ENCODE measurements at places on chromosomes 4 and X.
A peak's percentile ranks its signal among the peaks of the same experiment; 100 is the strongest.

- DNase-seq: no peak
Observed at GRCh38 chr4:150115851-150116250, 37.6 kb downstream of the DCLK2 start.

DNA sequence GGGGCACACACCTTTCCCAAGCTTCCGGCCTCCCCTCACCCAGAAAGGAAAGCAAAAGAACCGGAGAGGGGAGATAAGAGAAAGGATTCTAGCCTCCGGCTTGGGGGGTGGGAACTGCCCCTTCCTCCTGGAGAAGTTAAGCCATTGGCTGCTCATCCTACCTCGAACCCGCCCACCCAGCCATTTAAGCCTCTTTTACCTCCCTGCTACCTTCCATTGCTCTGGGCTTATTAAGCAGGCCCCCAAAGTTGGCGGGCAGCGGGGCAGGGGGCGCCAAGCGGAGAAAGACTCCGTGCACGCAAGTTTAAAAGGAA lies 2.3 kb downstream of the MAML3 start:
- no peak for DNase-seq

DNA sequence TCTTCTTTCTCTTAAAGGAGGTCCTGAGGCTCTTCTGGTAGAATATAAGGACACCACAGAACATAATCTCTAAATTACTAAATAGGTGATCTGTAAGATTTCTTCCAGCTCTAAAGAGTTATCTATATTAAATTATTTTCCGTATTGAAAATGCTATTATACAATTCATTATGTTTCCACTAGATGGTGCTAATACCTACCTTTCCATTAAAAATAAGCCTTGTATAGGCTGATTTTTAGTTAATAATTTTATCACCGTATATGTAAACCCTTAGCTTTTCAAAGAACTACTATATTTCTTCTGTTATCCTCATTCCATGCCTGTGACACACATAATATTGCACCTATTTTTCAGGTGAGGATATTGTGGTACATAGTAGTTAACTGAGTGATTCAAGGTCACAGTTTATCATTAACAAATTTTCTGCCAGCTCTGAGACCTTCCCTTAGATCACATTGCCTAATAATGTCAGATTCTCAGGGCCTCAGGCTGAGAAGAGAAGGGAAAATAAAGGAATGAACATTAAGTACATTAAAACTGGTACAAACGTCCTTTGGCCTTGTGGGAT lies 138.8 kb downstream of the TEX11 start:
- no peak for DNase-seq

DNA sequence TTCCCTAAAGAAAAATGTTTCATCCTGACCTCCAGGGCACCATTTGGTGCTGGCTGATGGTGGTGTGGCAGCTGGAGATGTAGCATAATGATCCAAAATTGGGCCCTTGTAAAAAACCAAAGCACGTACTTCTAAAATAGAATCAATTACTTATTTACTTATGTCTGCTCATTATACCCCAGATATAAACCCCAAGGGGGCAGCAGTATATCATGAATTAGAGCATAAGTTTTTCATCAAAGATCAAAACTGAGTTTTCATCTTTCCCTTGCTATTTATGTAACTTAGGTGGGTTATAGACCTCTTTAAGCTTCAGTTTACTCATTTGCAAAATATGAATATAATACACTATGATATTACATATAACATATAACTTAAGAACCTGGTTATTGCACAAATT lies 241.1 kb downstream of the TACR3 start:
- no peak for DNase-seq

DNA sequence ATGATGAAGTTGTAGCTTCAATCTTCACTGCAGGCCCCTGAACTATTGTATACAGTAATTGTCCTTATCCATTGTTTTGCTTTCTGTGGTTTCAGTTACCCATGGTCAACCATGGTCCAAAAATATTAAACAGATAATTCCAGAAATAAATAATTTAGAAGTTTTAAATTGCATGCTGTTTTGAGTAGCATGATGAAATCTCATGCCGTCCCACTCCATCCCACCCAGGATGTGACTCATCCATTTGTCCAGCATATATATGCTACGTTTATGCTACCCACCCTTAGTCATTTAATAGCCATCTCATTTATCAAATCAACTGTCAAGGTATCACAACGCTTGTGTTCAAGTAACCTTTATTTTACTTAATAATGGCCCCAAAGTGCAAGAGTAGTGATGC lies 34.5 kb downstream of the IQCM start:
- DNase-seq: no peak

DNA sequence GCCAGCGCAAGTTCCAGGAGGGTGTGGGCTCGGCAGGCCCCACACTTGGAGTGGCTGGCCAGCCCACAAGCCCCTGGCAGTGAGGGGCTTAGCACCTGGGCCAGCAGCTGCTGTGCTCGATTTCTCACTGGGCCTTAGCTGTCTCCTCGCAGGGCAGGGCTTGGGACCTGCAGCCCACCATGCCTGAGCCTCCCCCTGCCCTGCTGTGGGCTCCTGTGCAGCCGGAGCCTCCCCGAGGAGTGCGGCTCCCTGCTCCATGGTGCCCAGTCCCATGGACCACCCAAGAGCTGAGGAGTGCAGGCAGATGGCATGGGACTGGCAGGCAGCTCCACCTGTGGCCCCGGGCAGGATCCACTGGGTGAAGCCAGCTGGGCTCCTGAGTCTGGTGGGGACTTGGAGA lies 139.2 kb upstream of the CXCL13 start:
- no peak for DNase-seq

GRCh38 chr4:122007016-122007415 lies 55.2 kb upstream of the TRPC3 start:
- no peak for DNase-seq

GRCh38 chrX:10111364-10112148 lies 45.2 kb upstream of the CLCN4 start:
- peak; percentile 10 for DNase-seq

DNA sequence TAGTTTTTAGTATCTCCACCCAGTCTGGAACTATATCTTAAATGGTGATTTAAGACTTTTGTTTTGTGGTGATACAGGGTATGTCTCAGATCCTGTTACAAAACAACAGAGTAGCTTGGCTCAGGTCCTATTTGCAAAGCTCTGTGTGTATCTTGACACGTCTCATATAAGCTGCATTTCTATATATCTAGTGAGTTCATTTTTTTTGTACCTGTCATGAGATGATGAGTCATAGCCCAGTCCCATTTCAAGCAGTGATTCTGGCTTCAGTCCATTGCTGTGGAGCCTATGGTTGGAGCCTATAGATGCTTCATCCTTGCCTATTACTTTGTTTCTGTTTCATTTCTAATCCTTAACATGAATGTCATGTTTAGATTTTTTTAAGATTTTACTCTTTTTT lies 23.0 kb downstream of the GRXCR1 start:
- no peak for DNase-seq

DNA sequence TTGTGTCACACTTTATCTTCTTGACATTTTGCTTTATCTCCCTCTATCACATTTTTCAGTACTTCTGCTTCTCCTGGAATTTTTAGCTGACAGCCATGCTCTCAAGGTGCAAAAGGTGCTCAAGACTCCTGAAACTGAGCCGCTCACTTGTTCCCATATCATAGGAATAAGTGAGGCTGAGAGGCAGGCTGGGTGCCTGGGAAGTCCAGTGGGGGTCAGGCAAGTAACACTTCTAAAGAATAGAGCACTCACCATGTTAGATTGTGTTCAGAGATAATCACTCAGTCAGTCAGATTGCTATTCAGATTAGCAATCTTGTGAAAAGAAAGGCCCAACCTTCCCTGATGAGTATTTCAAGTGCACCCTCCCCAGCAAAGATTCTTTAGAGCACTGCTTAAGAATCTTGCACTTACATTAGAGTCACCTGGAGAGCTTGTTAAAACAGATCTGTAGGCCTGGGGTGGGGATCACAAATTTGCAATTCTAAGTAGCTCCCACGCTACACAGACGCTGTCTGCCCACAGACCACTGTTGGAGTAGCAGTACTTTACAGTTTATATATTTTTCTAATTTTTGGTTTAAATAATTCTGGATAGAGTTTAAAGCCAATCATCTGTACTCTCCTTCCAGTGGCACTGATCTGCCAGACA lies 23.1 kb upstream of the LRAT start:
- no peak for DNase-seq

DNA sequence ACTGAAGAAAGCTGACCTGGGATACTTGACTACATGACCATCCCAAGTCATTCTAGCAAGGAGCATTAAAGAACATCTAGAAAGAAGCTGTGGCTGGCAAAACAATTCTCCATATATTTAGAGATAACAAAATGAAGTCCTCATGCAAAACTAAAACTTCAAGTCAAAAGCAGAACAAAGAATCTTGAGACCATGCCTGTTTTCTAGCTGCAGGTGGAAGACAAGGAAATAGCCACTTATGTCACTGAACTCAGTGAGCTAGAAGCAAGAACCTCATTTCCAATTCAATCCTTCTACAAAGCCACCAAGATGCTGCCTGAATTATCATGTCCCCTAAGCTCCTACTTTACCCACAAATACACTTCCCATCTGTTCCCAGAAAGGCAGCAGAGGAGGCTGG lies 13.8 kb downstream of the USP46 start:
- DNase-seq: no peak

- no peak for DNase-seq
Observed at GRCh38 chrX:21932292-21933002, 8.1 kb upstream of the SMS start.

DNA sequence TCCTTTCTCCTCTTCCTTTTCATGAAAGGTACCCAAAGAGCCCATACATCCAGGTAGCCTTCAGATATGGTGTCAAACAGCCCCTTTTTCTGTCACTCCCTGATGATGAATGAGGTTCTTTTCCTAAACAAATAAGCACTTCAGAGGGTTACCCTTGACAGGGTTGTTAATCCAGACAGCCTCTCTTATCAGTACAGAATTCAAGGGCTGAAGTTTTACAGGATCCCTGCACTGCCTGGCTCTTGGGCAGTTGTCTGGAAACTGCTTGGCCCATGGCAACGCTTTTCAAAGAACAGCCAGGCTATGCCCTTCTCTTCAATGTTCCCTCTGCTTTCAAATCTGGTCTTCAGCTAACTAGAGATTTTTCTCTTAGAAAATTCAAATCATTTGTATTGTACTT lies 352.6 kb upstream of the FAM241A start:
- no peak for DNase-seq

DNA sequence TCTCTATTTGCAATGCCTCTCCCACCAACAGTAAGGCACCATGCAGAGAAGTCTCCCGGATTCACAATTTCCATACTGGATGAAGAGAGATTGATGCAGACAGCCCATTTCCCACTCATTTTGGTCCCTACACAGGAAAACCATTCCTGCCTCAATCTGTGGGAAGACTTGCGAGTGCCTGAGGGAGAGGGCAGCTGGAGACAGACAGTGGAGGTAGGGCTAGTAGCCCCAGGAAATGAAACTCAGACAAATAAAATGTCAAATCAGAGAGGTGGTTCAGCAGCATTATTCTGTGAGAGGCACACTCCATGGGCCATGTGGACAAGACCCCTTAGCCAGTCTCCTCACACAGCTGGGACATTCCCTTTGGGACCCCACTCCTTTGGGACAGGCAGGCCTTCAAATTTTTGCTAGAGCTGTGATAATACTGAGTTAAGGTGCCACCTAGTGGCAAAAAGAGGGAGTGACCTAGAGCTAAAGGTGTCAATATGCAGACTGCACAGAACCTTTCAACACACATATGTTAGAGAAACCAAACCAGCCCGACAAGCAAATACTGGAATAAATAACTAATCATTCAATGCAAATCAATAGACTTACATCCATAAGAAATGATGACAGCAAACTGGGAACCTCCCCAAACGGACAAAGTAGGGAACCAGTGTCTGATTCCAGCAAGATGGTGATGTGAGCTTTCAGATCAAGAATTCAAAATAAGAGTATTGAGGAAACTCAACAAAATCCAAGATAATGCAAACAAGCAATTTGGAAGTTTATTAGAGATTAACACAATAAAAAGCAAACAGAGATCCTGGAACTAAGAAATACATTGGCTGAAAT lies 1865.3 kb upstream of the AGA start:
- no peak for DNase-seq

DNA sequence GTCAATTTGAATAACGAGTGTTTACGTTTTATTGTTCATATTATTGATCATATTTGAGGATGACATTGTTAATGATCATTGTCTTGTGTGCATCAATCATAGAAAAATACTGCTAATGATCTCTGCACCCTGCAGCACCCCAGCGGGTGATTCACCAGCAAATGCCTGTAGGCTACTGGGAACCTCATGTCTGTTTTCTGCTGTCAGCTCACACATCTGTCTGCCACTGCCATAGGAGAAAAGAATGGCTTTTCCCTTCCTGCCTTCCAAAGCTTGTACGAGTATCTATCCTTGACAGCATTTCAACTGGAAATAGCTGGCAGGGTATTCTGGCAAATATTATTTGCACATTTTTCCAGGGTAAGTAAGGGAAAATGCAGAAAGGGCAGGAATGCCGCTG lies 272.1 kb upstream of the TRAM1L1 start:
- no peak for DNase-seq

- no peak for DNase-seq
Observed at GRCh38 chr4:21113496-21114223, 413.4 kb downstream of the PACRGL start.

DNA sequence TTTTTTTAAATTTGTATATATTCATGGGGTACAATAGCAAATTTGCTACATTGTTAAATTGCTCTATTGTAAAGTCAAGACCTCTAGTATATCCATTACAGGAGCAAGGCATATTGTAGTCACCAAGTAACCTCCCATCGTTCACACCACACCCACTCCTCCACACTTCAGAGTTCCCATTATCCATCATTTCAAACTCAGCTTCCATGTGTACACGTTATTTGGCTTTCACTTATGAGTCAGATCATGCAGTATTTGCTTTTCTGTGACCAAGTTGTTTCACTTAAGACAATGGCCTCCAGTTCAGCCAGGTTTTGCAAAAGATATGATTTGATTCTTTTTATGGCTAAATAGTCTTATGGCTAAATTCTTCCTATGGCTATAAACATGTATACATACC lies 2614.2 kb downstream of the PCDH7 start:
- DNase-seq: no peak

- DNase-seq: no peak
Observed at GRCh38 chrX:118773782-118774181, 46.4 kb downstream of the IL13RA1 start.

- DNase-seq: no peak
Observed at GRCh38 chr4:169675825-169676224, 55.4 kb downstream of the CLCN3 start.

DNA sequence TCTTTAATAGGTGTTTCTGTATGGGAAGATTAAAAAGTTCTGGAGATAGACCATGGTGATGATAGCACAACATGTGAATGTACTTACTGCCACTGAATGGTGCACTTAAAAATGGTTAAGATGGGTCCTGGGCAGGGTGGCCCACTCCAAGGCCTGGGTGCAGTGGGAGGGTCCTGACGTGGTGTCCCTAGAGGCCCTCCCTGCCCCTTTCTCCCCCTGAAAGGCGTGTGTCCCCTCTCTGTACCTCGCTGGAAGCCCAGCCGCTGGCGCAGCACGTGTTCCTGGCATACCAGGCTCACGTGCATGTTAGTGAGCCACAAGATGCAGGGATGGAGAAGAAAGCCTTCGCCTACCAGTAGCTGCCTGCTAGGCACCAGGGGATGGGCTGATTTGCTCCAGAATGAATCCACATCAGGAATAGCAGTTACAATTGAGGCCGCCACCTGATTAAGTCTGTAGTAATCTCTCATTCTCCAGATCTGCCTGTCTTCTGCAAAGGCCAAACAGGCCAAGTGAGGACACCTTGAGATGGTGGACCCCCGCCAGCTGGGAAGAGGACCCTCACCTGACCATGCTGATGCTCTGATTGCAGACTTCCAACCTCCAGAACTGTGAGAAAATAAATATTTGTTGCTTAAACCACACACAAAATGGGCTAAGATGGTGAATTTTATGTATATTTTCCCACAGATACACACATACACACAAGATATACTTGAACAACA lies 67.5 kb downstream of the COQ2 start:
- no peak for DNase-seq

- DNase-seq: no peak
Observed at GRCh38 chrX:112997991-112998390, 157.4 kb upstream of the AMOT start.

All from stimulated activated CD4-positive, alpha-beta T cell treated with anti-CD3 and anti-CD28 coated beads, Interleukin-1b, Interleukin-23, amount 100 ng/mL, for 1 hour (primary cell).